ENCODE measurements at places on chromosomes 7 and 10.
A peak's percentile ranks its signal among the peaks of the same experiment; 100 is the strongest.

DNA sequence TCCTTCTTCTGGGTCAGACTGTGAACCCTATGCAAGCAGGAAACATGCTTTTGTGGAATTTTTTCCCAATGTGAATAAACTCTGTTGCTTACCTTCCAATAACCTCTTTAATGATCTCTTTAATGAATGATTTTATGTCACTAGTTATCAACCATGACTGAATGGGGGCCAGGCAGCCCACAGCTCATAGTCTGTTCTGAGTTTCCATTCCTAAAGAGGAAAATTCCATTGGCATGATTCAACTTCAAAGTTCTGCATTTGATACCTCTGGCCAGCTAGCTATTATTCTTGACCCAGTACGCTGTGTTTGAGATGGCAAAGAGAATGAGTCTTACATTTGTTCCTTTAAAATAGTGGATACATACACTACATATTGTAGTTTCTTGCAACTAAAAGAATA lies 867.8 kb upstream of the CELF2 start:
- no peak for DNase-seq

DNA sequence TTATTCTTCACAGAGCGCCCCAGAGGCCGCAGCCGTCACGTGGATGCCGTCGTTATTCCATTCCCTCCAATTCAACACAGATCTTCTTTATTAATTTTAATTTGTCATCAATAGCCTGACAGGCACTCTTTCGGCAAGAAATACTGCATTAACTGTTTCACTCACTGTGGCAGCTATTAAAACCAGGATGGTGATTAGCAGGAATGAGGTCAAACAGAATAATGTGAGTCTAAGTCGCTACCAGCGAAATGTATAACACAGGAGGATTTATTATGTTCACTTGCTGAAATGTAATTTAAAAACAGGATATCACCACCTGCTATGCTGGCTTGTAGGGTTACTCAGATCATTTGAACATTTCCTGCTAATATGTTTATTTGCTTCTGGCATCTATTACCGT lies 74.2 kb upstream of the MGMT start:
- no peak for DNase-seq

GRCh38 chr10:133292919-133293809 lies 15.5 kb downstream of the TUBGCP2 start:
- peak; percentile 24 for DNase-seq

- DNase-seq = no peak
Measured at GRCh38 chr7:80873140-80873539, 45.7 kb downstream of the SEMA3C start.
